Muscle of back (tissue), 13 donors: ENCODE measurements at places on chromosomes 11 and 22.
A peak's percentile ranks its signal among the peaks of the same experiment; 100 is the strongest.

- DNase-seq: peak; percentile 85
Observed at GRCh38 chr11:44595964-44596381, 30.5 kb downstream of the CD82 start.

- no peak for DNase-seq
Observed at GRCh38 chr11:82546661-82547557, 186.8 kb downstream of the FAM181B start.

DNA sequence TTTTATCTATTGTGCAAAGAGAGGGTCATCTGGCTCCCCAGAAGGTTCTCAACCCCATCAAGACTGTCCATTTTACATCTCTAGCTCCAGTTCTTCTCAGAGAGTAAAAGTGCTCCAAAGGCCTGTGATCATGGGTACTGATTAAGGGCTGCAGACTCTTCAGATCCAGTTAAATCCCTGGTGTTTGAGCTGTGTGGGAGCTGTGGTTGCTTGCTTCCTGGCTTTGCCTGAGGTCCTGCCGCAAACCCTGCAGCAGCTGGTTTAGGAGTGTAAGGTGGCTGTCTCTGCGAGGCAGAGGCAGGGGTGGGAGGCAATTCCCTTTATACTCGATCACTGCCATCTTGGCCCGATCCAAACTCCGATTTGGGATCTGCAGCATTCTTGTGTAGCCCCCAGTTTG, 1.2 kb downstream of the MRPL17 start:
- DNase-seq: no peak

- no peak for DNase-seq
Observed at GRCh38 chr11:114915871-114916805, 237.8 kb downstream of the NXPE2 start.

DNA sequence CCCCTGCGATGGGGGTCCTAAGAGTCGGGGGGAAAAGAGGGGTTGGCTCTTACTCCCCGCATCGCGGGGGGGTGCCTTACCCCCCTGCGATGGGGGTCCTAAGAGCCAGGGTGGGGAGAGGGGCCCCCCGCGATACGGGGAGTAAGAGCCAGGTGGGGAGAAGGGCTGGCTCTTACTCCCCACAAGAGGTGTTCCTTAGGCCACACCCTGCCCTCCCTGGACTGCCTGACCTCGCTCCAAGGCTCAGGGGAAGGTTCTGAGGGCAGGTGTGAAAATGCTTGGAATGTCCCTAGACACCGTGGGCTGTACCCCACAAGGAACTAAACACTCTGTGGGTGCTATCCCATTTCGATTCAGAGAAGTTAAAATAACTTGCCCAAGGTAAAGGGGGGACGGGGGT, 7.8 kb downstream of the UNC93B1 start:
- DNase-seq: no peak

GRCh38 chr11:10609636-10610035, 41.2 kb upstream of the LYVE1 start:
- DNase-seq: no peak

- DNase-seq: no peak
Observed at GRCh38 chr11:44255406-44256071, 54.4 kb downstream of the ALX4 start.

DNA sequence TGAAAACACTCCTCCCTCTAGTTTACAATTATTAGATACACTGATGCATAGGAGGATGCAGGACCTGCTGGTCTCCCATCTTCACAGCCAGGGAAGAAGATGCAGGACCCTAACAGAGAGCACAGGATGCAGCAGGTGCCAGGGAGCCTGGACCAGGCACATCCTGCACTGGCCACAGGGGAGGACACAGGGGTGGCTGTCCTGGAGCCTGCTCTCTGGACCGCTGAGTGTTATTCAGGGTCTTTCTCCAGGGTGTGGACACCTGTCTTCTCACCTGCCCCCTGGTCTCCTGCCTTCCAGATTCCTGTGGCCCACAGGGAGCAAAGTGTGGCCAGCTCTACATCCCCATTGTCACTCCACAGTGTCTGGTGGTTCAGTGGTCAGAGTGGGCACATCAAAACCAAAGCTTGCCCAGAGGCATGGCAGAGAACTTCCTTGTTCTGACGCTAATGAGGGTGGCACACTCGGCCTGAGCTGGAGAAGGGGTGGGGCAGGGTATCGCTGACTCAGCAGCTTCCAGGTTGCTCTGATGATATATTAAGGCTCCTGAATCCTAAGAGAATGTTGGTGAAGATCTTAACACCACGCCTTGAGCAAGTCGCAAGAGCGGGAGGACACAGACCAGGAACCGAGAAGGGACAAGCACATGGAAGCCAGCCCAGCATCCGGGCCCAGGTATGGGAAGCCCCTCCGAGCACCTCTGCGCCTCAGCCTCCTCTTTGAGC, at the start of gene APOBEC3A:
Gene APOBEC3A (plus strand): TSS at position 564 of the 725 bp plus-strand sequence. CDS start 83 bp downstream, at position 647.
- DNase-seq: no peak

- DNase-seq: no peak
Observed at GRCh38 chr22:40862537-40862936, 624 bp upstream of the DNAJB7 start.

- no peak for DNase-seq
Observed at GRCh38 chr11:104435494-104435893, 271.5 kb upstream of the PDGFD start.

GRCh38 chr11:126581871-126582648, 226.6 kb downstream of the ST3GAL4 start:
- no peak for DNase-seq

DNA sequence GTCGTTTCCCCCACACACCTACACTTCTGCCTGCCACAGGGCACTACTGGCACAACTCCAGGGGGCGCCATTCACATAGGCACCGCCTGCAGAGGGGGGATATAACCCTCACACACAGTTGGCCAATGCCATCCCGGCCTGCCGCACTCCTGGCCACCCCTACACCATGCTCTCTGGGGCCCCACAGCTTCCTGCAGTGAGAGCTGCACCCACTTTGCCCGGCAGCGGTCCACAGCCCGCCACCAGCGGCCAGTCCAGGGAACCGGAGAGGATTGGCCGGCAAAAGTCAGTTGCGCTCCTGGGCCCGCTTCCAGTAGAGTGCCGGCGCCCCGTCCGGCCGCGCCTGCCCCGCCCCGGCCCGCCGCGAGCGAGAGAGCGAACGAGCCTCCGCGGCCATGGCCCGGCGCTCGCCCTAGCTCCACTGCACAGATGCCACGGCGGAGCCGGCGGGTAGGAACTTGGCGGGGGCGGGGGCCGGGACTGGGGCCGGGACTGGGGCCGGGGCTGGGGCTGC, 25.6 kb upstream of the SUSD2 start:
- DNase-seq: peak; percentile 90

- no peak for DNase-seq
Observed at GRCh38 chr11:72209101-72209500, 7.5 kb upstream of the FOLR2 start.

DNA sequence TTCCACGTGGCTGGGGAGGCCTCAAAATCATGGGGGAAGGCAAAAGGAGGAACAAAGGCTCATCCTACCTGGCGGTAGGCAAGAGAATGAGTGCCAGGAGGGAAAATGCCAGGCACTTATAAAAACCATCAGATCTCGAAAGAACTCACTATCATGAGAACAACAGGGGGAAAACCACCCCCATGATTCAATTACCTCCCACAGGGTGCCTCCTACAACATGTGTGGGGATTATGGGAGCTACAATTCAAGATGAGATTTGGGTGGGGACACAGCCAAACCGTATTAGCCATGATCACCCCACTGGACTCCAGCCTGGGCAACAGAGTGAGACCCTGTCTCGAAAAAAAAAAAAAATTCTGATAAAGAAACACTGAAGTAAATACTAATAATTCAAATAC, 87.1 kb downstream of the FCHSD2 start:
- no peak for DNase-seq

- DNase-seq: peak; percentile 72
Observed at GRCh38 chr11:32052215-32052614, 38.7 kb upstream of the RCN1 start.

GRCh38 chr11:71563406-71563805, 2.0 kb upstream of the KRTAP5-10 start:
- DNase-seq: no peak
